ENCODE measurements at places on chromosomes 12 and 14.

- DNase-seq = no peak
Observed at GRCh38 chr14:65574611-65575010, 162.1 kb downstream of the FUT8 start.

DNA sequence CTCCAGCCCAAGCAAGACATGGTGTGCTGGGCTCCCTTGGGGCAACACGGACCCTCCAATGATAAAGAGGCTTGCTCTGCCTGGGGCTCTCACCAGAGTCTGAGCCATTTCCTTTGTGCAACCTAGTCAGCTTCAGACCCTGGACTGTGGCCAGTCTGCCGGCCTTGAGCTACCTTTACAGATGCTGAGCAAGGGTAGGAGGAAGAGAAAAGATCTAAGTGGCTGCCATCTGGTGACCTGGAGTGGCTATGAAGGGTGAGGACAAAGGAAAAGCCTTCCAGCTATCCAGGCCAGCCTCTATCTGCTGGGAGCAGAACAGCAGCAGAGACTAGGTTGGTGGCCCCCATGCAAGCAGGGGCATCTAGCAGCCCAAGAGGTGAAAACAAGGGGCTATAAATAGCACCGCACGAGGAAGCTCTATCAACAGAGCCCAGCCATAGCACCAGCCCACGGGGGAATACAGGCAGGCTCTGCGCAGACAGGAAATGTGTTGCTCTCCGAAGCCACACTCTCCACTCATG, 230.1 kb downstream of the FOXN3 start:
- DNase-seq = peak; percentile 33

DNA sequence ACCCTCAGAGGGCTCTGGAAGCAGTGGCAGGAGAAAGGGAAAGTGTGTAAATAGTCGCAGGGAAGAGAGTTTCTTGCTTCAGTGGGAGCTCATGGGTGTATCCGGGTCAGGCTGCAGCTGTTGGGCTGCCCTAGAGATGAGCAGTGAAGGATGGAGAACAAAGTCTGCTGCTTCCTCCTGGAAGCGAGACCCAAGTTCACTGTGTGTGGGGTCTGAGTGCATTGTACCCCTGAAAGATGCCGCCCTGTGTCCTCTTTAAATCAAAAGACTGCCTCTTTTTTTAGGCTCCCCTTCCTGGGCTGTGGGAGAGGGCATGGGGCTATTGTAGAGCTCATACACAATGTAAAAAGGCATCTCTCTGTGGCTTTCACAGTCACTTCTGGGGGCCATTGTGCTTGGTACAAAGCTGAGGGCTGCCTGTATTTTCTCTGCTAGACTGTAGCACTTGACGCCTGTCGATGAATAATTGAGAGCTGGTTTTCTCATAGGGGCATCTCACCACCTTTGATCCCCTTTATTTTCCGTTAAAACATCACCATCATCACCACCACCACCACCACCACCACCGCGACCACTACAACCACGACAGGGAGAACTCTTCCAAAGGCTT, 16.7 kb downstream of the CHST11 start:
- DNase-seq = no peak

- no peak for DNase-seq
Observed at GRCh38 chr12:5900076-5900475, 45.0 kb downstream of the ANO2 start.

DNA sequence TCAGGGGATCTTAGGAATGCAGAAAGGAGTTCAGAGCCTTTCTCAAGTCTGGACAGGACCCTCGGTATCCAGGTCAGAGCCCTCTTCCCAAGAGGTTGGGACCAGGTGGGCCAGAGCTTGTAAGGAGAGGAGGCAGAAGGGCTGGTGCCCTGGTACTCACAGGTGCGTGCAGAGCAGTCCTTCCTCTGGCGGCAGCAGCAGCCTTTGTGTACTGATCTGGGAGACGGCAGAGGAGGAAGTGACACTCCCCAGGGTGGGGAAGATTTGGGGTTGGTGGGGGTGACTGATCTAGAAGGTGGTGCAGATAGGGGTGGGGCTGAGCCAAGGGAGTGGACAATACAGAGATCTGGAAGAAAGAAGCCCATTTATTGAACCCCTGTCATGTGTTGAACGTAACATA, at the start of gene ITGB7:
Gene ITGB7, minus strand, starts transcription at position 210 of the 400 bp plus-strand sequence. CDS start 6,808 bp downstream, outside the sequence.
- no peak for DNase-seq

DNA sequence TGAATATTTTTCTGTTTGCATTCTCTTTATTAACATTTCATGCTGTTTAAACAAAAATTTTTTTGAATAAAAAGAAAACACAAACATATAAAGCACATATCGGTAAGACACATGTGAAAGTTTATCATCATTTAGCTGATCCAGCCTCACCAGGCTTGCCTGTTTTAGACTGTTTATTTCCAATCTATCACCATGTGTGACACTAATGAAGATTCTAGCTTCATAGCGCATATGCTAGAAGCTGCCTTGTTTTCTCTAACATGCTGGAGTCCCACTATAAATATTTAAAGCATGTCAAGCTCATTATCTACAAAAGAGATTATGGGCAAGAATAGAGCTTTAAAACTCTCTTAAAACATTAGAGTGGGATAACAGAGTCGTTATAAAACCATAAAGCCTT, 25.4 kb upstream of the ADAMTS20 start:
- DNase-seq = no peak

DNA sequence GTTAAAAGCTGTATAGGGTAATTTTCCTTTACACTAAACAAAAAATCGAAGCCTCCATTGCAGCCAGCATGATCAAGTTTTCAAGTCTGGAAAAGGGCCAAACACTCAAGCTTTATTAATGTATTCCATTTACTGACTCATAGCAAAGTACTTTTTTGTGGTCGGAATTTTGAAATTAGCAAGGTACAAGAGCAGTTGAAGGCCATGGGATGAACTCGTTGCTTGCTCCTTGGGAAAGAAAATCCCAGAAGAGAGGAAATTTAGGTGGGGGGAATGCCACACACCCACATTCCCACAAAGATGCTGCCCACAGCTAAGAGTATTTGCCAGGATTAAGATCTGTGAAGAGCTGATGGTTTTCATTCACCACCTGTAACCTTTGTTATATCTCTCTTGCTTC, 333.7 kb downstream of the EGLN3 start:
- DNase-seq = no peak

DNA sequence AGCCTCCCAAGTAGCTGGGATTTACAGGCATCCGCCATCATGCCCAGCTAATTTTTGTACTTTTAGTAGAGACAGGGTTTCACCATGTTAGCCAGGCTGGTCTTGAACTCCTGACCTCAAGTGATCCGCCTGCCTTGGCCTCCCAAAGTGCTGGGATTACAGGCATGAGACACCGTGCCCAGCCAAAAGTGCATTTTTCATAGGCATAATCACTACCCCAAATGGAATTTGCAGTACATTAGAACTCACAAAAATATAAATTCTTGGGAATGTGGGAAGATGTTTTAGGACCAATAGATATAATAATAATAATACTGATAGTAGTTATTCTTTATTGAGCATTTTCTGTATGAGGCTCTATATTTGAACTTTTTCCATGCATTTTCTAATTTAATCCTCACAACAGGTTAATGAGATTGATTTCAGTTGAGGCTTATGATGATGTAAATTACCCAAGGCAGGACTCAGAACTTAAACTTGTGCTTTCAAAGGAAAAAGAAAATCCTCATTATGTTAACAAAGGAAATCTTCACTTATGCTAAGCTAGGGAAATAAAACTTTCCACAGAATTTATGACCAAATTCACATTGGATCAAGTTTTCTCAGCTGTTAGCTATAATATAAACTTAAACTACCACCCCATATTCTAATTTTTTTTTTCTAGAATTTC, 121.6 kb downstream of the SRGAP1 start:
- no peak for DNase-seq

GRCh38 chr14:94748667-94749347, 21.1 kb downstream of the GSC start:
- DNase-seq = peak; percentile 68

GRCh38 chr12:82481954-82482353, 123.6 kb downstream of the METTL25 start:
- DNase-seq = no peak

DNA sequence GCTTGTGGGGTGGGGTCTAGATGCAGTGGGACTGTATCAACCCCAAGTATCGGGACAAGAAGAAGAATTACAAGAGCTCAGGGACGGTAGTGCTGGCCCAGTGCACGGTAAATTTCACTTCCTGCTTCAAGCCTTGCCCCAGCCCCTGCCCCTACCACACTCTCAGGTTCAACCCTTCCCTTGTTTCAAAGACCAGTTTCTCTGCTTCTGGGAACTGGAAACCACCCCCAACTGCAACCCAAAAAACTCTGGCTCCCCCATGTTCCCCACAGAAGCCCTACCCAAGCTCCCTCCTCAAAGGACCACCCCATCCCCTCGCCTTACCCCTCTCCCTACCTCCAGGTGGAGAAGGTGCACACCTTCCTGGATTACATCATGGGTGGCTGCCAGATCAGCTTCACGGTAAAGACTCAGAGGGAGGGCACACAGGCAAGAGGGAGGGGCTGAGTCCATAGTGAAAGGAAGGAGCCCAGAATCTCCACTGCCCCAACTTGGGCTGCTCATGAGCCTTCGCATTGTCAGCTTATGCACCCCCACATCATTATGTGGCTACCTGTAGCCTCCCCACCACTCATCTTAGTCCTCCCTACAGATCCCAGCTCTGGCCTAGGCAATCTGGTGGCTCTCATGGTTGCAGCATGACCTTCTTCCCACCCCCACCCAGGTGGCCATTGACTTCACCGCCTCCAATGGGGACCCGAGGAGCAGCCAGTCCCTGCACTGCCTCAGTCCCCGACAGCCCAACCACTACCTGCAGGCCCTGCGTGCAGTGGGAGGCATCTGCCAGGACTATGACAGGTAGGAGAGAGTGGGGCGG, 4.3 kb downstream of the CPNE6 start:
- DNase-seq = no peak

- peak; percentile 57 for DNase-seq
Observed at GRCh38 chr12:50505675-50506530, 1.1 kb downstream of the DIP2B start.

GRCh38 chr14:45089813-45090212, 5.9 kb downstream of the PRPF39 start:
- DNase-seq = peak; percentile 8

All from mesendoderm (in vitro differentiated cells).